Epithelial cell of esophagus (primary cell): ENCODE measurements at places on chromosomes 3 and 15.

DNA sequence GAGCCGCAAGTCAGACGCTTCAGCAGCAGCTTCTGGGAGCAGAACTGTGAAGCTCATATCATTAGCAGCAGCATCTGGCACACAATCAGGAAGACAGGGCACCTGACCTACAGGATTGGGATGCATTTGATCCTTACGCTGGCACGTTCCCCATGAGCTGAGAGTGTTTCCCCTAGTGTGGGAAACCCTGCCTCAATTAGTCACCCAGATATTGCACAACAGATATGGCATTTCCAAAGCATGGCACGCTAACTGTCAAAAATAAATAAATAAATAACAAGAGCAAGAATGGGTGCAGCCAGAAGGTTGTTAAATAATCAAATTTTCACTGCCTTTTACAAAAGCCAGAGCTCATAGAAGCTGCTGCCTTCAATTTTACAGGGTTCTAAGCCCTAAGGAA is 189.6 kb upstream of the THBS1 start:
- peak; percentile 93 for DNase-seq

DNA sequence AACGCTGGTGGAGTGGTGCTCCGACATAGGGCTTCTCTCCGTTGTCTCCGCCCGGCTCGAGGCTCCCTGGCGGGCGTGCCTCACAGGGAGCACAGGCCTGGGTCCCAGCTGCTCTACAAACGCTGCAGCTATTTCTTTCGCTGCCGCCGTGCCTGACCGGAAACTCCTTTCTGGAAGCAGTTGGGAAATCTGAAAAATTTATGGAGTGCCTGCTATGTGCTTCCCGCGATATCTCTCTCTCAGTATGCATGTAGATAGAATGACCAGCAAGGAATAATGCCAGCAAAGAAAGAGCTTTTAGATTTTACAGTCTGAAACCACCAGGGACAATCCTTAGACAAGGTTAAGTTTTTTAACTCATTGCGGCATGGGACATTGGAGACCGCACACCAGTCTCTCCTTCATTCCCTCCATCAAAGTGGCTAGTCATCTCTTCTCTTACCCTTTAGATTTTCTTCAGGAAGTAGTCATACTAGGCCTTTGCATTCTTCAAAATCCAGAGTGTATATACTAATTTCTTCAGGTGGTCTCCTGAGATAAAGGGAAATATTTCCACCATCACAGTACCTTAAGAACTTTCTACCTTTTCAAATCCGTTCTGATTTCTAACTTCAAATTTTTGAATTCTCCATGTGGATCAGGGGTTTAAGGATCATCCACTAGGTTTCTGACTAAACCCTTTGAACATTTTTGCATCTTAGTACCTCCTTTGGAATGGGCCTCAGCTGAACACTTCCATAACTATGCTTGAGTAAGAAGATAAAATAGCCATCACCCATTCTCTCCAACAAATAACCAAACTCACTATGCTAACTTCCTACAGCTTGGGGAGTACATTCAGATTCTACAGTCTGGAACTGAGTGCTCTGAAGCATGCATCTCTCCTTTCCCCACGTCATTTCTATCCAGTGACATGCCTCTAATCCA is 1.1 kb upstream of the NPHP3 start:
- no peak for DNase-seq

GRCh38 chr3:69613286-69613685 is 126.0 kb upstream of the MITF start:
- no peak for DNase-seq

DNA sequence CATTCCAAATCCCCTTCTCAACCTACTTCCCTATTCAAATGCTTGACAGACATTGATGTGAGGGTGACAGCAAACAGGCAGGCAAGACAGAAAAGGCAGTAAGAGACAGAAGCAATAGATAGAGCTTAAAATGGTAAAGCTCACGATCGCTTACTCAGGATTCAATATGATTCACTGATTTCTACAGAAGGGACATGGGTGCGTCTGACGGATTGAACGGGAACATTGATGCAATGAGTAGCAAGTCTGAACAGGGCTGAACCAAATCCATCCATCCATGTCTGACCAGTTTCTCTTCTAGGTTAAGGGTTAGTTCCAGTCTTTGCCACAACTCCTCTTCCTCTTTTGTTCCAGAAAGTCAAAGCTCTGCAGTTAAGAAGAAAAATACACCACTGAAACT is 35.1 kb downstream of the P2RY1 start:
- DNase-seq, result peak; percentile 97

GRCh38 chr15:100762289-100762688 is 117.3 kb upstream of the ALDH1A3 start:
- no peak for DNase-seq

DNA sequence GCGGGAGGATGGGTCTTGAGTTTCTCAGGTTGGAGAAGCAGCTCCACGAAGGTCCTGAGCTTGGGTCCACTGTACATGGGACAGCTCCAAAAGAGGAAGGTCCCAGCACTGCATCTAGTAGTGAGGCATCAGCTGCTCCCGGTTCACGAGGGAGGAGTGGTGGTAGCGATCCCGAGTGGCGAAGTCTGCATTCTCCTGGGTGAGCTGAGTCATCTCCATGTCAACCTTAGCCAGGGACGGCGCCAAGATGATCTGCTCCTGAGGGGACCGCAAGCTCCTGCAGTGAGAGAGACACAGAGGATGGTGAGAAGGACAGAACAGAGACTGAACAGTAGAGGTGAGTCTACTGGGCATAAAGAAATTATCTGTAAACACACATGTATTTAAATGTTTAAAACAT is 28.0 kb upstream of the HEG1 start:
- peak; percentile 18 for DNase-seq

GRCh38 chr15:80015156-80015555 is 44.2 kb upstream of the BCL2A1 start:
- no peak for DNase-seq

DNA sequence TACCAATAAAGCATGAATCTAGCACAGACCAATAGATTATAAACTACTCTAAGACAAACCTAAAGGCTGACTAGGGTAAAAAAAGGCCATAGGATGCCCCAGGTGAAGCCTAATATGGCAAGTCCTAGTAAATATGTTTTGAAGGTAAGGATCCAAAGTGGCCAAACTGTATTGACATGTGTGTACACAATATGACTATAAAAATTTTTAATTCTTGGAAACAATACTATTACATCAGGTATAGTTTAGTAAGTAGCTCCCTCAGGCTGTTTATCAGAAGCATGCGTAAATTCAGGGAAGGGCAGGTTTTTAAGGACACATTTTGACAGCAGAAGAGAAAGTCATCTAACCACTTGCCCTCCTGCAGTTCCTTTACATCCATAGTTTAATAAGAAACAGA is 18.8 kb downstream of the GNB4 start:
- peak; percentile 21 for DNase-seq

- no peak for DNase-seq
Observed at GRCh38 chr3:168183774-168184173, 88.0 kb upstream of the GOLIM4 start.

DNA sequence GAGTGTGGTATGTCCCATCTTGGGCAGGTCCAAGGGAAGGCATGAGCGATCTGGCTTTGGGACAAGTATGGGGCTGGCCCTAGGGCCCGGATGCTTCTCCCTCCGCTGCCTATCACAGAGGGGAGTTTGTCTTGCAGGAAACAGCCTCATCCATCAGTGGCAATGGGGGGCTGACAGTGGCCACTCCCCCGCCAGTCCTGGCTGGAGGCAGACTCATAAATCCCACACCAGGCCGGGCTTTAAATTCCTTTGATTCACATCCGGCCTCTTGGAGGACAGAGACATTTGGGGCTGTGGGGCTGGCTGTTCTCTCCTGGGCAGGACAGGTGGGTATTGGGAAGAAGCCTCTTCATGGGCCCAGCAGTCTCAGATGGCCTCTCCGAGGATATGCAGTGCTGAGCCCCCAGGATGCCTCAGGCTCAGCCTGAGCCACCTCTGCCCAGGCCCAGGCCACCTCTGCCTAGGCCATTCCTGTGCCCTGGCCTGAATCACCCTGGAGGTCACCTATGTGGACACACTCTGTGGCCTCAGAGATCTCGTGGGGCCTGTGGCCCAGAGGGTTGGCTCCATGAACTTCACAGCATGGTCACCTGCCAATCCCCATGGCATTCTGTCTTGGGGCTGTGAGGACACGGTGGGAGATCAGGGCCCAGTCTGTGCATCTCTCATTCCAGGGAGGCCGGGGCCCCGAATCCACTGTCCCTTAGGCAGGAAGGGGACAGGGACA is 84.2 kb upstream of the GOLGA6L4 start:
- no peak for DNase-seq

DNA sequence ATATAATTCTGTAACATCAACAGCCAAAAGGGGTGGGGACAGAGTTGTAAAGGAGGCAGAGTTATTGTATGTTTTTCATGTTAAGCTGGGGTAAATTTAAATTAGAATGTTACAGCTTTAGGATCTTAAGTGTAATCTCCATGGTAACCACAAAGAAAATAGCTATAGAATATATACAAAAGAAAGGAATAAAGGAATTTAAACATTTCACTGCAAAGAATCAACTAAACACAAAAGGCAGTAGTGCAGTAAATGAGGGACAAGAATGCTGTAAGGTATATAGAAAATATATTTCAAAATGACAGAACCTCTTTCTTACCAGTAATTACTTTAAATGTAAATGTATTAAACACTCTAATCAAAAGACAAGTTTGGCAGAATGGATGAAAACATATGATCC is 361.7 kb downstream of the SLC9A9 start:
- DNase-seq, result no peak

DNA sequence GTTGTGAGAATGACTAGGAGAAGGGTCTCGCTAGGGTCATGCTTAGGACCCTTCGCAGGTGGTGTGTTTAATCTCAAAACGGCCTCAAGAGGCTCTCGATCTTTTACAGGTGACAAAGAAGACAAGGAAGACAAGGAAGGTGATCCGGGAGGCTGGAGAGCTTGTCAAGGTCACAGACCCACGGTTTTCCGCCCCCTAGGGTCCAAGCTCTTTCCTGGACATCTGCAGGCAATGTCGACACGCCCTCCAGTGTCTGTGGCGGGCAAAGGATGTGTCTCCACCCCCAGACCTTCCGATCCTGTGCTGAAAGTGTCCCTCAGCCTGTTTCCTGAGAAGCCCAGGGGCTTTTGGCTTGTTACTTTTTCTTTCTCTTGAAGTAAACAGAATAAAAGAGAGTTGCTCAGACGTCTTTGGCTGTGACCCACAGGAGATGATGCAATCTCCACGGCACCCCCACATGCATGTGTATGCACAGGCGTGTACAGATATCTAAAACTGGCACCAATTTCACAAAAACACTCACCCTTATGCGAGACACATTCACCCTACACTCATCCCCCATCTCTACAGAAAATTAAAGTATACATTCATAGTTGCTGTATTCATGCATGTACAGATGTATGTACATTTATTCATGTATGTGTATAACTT is 108.8 kb downstream of the KLF13 start:
- DNase-seq, result peak; percentile 64

- no peak for DNase-seq
Observed at GRCh38 chr3:122355612-122356011, 27.4 kb downstream of the MIX23 start.

GRCh38 chr15:69757186-69757585 is 304.6 kb downstream of the RPLP1 start:
- DNase-seq, result peak; percentile 13

DNA sequence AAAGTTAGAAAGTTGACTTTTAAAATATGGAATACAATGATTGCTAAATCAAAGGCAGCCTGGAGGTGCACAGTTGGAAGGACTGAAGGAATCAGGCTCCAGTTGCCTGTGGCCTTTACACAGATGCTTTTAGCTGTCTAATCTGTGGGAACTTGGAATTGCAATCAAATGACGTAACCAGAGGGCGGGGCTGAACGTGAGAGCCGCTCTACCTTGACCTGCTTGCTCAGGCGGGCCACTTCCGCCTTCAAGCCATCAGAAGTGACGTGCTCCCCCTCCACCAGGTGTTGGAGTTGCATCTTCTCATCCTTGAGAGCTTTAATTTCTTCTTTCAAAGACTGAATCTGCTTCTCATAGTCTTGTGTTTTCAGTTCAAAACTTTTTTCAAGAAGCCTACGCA is 37.7 kb upstream of the GNB5 start:
- DNase-seq, result peak; percentile 95

- no peak for DNase-seq
Observed at GRCh38 chr15:26134152-26134551, 271.0 kb upstream of the ATP10A start.
